ENCODE measurements at places on chromosomes 1 and 21.

DNA sequence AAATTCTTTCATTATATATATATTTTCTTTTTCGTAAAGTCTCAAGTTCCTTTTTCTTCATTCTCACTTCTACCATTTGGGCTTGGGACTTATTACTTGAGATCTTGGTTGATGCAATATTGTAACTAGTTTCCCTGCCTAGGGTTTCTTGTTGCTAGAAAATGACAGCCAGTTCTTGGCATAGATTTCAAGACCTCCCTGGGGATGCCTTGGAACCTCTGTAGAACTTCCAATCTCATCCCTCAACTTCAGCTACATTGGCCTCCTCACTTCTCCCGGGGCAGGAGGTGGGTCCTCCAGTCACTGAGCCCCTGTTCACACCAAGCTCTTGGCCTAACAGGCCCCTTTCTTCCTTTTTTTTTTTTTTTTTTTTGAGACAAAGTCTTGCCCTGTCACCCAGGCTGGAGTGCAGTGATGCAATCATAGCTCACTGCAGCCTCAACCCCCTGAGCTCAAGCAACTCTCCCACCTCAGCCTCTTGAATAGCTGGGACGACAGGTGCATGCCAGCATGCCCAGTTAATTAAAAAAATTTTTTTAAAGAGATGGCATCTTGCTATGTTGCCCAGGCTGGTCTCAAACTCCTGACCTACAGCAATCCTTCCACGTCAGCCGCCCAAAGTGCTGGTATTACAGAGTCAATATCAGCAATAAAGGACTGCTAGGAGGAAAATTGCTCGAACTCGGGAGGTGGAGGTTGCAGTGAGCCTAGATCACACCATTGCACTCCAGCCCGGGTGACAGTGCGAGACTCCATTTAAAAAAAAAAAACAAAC, 33.1 kb downstream of the MAP3K7CL start:
- no peak for DNase-seq

GRCh38 chr1:176843352-176844297, 320.9 kb downstream of the ASTN1 start:
- no peak for DNase-seq

DNA sequence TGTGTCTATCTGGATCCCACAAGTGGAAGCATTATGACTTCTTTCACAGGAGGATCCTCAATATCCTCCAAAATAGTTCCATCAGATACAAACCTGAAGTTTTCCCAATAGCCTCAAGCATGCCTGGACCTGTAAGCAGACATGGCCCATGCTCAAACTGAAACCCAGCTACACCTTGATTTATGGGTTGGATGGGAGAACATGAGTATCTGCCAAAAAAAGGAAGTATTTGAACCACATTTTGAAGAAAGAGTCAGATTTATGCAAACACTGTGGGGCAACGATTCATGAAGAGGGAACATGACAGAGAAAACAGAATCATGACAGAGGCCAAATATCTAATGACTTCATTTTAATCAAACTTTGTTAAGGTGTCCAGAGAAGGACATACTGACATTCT, 351.0 kb upstream of the NFIA start:
- DNase-seq: no peak

GRCh38 chr1:23787701-23788100, 3.2 kb upstream of the LYPLA2 start:
- no peak for DNase-seq

DNA sequence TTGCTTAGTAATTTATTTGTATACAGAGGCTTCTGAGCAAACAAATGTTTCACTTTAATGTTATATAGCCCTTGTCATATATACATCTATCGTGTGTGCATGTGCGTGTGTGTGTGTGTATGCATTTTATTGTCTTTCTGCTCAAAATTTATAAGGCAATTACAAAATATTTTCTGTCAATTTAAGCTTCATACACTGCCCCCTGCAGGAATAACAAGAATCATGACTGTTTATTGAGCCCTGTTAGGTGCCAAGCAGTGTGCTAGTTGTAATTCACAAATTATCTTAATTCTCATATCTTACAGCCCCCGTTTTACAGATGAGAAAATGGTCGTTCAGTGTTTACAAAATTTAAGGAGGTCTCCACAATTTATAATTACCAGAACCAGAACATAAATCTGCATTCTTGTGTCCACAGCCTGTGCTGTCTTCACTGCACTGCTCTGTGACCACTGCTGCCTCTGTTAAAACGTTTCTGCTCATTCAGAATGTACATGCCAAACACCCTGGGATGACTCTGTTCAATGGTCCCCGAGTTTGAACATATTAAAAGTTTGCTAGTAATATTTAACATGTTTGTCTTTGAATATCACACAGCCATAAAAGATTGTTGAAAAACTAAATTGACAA, 181.3 kb downstream of the ATP6V1G3 start:
- DNase-seq: peak; percentile 19

GRCh38 chr1:53998223-53998622, 19.8 kb downstream of the LDLRAD1 start:
- no peak for DNase-seq

DNA sequence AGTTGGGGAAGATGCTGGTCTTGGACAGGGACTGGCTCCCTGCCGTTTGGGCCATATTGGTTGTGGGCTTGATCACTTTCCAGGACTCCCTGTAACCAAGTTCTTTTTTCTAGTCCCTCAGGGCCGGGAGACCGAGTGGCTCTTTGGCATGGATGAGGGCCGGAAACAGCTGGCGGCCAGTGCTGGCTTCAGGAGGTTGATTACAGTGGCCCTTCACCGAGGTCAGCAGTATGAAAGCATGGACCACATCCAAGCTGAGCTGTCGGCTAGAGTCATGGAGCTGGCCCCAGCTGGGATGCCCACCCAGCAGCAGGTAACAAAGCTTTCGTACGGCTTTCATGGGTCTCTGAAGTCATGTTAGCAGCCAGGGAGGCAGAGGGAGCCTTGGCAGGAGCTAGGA, 4.3 kb downstream of the METTL13 start:
- no peak for DNase-seq

- DNase-seq: no peak
These were observed 15.7 kb upstream of the LRRC53 start for GRCh38 chr1:74528123-74528522.

GRCh38 chr1:107870696-107871095, 94.3 kb downstream of the VAV3 start:
- DNase-seq: no peak

- DNase-seq: no peak
These were observed 3.4 kb downstream of the RUNX3 start for GRCh38 chr1:24926563-24927249.

- DNase-seq: no peak
These were observed 6.5 kb downstream of the CD34 start for GRCh38 chr1:207904391-207904790.

GRCh38 chr1:116226017-116226416, 114.8 kb downstream of the MAB21L3 start:
- DNase-seq: no peak

GRCh38 chr1:164675342-164675904, 116.4 kb downstream of the PBX1 start:
- DNase-seq: no peak

GRCh38 chr21:18877917-18878316, 474.3 kb upstream of the TMPRSS15 start:
- no peak for DNase-seq
